ENCODE measurements at places on chromosomes 7 and 10. TPM values are rescaled to one million over a fixed set of nuclear protein-coding genes. Genes with fewer than 3 reads are reported as not detected.

The CCDC172 gene
- total RNA-seq = not detected

The TLX1 gene
- total RNA-seq = not detected

The TEX47 gene
- total RNA-seq = not detected

The GARIN1A gene
- total RNA-seq = 0.92 TPM

The ADCYAP1R1 gene
- total RNA-seq = not detected

The HTRA1 gene
- total RNA-seq = not detected

The TMEM130 gene
- total RNA-seq = not detected

The CCZ1 gene
- total RNA-seq = 119 TPM

The NAT16 gene
- total RNA-seq = not detected

The PRR15 gene
- total RNA-seq = not detected

The ADAM8 gene
- total RNA-seq = 123 TPM

- no peak for DNase-seq
Measured at GRCh38 chr10:73774637-73775036, 7.2 kb upstream of the CHCHD1 start.

DNA sequence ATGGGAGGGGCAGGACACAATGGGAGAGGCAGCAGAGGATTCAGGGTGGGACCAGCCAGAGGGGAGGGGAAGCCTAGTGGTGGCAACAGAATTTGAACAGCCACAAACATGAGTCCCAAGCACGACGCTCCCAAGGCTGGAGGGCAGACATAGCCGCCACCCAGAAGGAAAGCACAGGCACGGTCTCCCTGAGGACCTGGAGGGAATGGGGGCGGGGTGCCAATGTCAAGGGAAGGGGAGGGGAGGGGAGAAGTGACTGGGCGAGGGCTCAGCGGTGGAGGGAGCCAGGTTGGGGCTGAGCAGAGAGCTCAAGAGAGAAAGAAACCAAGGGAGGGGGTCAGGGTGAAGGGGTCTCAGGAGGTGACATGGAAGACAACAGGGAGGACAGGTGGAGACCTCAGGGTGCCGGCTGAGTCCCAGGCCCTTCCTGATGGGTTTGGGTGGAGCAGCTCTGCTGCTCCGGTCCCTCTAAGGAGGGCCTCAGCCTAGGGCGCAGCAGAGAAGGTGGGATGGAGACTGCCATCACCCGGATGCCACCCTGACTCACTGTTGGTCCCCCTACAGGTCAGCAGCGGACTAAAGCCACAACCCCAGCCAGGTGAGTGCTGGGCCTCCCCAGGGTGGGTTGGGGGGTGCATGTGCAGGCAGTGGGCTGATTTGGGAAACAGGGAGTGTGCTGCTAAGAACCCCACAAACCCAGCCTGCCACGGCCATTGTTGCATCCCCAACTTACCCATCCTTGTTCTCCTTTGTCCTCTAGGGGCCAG, 24.2 kb downstream of the PILRA start:
- no peak for DNase-seq

- no peak for DNase-seq
Measured at GRCh38 chr10:132753596-132753995, 32.4 kb downstream of the NKX6-2 start.

DNA sequence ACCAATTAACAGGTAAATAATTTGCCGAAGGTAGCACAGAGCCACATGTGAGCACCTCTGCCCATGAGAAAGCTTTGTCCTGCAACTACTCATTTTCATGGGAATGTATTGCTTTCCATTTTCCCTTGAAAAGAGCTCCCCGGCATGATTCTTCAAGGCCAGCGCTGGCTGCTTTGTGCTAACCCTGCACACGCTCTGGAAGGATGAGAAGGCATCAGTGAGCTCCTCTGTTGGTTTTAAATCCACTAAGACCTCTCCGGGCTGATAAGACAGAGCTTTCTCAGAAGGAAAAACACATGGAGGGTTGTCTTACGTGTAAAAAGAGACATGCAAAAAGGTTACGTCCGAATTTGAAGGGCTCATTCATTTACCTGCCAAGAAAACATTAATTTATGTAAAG, 553.9 kb upstream of the MKI67 start:
- no peak for DNase-seq

DNA sequence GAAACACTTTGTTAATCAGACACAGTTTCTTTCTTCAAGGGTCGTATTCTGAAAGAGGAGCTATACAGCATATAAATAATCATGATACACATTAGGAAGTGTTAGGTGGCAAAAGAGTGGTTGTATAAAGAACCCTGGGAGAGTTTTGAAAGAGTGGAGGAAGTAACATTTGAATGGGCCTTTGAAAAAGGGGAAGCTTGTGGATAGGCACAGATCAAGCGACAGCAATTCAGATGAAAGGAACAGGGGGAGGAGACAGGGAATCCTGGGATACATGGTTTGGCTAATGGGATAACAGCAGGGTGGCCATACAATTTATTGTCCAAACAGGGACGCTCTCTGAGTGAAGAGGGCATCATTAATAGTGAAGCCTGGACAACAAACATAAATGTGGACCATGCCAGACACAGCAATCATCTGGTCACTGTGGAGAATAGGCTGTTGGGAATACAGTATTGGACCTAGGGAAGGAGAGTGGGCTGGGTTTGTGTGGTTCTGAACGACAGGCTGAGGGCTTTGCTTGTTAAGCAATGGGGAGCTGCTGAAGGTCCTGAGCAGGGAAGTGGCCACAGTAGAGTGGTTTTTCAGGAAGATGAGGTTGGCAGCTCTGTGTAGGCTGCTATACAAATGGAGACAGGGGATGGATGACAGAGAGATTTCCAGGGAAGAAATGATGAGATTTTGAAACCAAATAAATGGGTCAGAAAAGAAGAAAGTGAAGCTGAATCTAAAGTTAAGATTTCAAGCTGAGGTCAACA, 75.9 kb downstream of the ICA1 start:
- DNase-seq = no peak

GRCh38 chr10:102163342-102163989, 11.3 kb downstream of the NOLC1 start:
- DNase-seq = no peak

DNA sequence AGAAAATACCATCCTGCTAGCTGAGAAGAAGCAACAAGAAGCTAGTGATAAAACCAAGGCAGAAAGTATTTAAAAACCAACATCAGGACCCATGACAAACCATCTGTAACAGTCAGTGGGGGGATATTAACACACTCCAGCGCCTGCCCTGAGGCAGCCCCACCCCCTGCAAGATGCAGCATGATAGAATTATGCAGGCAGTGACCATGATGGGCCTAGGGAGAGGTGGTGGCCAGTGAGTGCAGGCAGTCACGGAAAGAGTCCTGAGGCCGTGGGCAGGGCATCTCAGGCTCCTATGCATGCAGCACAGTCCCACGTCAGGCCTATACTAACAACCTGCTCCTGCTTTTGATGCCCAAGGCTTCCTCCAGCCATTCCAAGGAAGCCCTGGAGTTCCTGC, 686.9 kb downstream of the GRID1 start:
- no peak for DNase-seq

GRCh38 chr7:21984042-21984441, 38.3 kb upstream of the CDCA7L start:
- no peak for DNase-seq

DNA sequence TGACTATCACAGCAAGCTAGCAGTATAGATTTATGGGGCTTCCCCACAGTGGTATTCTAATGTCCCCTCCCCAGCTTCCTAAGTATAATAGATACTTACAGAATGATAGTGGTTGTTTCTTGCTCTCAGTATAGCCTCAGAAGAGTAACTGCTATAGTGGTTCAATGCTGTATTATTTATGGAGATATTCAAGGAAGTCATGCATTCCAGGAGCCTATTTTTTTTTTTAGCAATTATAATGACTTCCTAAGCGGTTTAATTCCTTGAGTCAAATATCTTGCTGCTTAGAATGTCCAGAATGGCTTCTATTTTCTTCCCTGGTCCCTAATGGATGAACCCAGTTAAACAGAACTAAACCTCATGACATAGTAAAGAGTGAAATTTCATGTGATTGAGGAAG, 451.5 kb upstream of the SEMA3D start:
- no peak for DNase-seq

GRCh38 chr10:24879861-24880260, 72.5 kb downstream of the PRTFDC1 start:
- DNase-seq = no peak

DNA sequence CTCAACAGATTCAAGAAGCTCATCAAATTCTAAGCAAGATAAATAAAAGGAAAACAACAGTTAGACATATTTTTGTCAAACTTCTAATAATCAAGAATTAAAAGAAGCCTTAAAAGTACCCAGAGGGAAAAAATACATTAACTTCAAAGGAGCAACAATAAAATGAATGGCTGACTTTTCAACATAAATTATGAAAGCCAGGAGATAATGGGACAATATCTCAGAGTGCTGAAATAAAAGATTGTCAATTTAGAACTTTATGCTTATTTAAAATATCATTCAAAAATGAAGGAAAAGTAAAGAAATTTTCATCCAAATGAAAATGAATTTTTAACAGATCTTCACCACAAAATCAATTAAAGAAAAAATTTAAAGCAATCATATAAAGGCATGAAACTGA, 108.5 kb upstream of the IL6 start:
- DNase-seq = no peak

DNA sequence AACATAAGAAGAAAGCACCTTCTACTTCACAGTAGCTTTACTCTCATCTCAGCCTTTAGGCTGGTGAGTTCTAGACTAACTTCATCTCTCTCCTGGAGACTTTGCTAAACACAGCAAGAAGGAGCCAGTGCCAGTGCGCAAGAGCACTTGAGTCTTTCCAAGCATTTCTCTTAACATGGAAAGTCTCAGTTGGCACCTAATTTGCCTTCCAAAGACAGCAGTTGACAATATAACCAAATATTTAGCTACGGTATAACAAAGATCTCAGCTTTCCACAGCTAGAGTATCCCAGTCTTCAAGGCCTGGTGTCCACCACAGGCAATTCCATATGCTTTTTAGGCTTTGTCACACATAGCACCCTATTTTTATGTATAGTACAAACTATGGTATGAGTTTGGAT, 1204.9 kb downstream of the CNTNAP2 start:
- no peak for DNase-seq

DNA sequence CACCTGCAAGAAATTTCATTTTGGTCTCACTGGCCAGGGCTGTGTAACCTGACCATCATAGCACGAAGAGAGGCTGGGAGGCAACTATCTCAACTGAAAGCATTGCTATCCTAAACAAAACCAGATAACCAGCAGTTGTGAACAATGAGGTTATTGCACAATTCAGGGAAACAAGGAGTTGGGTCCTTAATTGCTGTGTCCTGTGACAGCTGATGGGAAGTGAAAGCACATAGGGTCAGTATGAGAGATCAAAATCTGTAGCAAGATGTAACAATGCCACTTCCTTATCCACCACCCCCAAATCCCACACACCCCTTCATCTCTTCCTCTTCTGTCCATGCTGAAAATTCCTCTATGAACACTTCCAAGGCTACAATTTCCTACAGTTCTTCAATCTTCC, 80.2 kb downstream of the HTR7 start:
- DNase-seq = no peak

DNA sequence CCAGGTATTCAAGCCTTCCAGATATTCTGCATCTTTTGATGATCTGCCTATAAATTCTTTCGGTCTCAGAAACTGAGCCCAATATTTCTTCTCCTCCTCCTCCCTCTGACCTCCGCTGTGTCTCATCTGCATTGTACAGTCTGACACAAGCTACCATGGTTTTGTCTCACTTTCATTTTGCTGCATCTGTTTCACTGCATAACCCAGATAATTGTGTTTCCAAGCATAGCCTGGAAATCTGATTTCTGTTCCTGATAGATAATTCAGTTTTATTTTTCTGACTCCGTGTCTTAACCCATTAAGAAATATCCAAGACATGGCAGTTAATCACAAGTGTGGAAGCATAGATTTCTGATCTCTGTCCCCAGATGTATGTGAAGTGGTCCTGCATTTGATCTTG, 374.2 kb upstream of the SEMA3A start:
- no peak for DNase-seq

- DNase-seq = no peak
Measured at GRCh38 chr7:17781491-17782215, 158.6 kb downstream of the SNX13 start.

DNA sequence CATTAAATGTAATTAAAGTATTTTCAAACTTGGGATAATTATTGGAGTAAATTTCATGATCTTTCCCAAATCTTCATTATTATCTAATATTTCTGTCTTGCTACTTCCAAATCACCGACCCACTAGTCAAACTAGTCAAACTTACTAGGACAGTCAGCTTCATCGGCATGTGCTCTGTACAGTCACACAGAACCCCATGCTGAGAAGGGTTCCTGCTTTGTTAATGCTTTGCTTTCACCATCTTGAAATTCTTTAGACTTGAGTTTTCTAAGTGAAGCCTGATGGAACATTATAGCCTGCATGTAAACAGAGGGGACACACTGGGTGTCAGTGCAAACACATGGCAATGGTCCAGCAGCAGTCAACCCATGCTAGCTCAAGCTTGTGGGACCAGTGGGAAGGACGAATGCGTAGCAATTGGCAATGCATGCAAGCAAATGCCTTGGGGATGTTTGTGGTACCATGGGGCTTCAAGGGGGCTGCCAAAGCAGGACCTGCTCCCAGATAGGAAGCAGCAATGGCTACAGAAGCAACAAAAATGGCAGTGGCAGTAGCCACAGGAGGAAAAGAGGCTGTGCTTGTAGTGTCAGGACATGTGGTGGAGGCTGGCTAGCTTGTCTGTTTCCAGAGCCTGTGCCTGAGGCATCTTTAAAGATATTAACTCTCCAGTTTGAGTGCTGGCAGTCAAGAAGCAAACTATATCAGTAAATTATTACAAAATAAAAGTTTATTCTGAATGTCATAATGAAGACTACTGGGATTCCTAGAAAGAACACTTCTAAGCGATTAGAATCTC, 441.1 kb upstream of the SEMA3D start:
- no peak for DNase-seq

GRCh38 chr10:127243490-127244272, 47.3 kb upstream of the INSYN2A start:
- peak; percentile 52 for DNase-seq

DNA sequence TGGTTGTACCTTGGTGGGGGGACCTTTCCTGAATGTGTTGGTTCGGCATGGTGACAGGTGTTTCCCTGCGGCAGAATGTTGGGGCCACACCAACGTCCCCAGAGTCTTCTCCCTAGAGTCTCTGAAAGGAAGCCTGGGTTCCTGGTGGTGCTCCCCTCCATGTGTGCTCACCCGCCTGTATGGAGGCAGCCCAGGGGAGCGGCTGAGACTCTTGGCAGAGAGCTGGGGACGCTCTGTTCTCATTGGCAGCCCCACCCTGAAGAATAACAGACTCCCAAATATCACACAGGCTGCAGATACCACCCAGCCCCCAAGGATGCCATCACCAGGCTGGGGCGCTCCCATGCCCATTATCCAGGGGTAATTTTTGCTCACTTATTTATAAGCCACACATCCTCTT, 34.8 kb downstream of the CHST12 start:
- DNase-seq = no peak

GRCh38 chr10:61452655-61453641, at the start of gene TMEM26:
Gene TMEM26 (minus strand): TSS chr10:61453381. CDS start chr10:61453081, 300 bp downstream.
- no peak for DNase-seq

- no peak for DNase-seq
Measured at GRCh38 chr10:3968727-3969126, 183.7 kb upstream of the KLF6 start.

- DNase-seq = no peak
Measured at GRCh38 chr7:20545016-20545415, 70.5 kb upstream of the ABCB5 start.
